KBM-7 (cell line): ENCODE measurements at places on chromosomes 2 and 18.
A peak's percentile ranks its signal among the peaks of the same experiment; 100 is the strongest.

GRCh38 chr18:75407468-75408437 lies 19.8 kb downstream of the SMIM21 start:
- no peak for DNase-seq

GRCh38 chr2:36362291-36362690 lies 6.7 kb downstream of the CRIM1 start:
- no peak for DNase-seq

GRCh38 chr2:236811062-236811656 lies 241.5 kb downstream of the ACKR3 start:
- DNase-seq: no peak

DNA sequence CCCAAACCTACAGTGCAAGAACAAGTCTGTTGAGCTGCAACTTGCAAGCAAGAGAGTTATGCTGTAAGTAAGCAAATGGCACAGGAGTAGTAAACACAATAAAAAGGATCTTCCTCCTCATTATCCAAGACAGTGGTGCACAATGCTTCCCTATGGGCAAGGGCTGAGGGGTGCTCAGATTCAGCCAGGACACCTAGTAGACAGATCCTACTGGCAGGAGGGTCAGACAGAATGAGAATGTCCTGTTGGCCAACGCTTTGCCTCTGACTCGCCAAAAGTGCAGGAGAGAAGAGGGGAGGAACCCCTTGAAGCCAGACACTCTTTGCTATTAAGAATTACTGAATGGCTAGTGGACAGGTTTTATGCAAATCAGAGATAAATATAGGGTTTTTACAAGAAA lies 280.4 kb upstream of the SESTD1 start:
- DNase-seq: no peak

DNA sequence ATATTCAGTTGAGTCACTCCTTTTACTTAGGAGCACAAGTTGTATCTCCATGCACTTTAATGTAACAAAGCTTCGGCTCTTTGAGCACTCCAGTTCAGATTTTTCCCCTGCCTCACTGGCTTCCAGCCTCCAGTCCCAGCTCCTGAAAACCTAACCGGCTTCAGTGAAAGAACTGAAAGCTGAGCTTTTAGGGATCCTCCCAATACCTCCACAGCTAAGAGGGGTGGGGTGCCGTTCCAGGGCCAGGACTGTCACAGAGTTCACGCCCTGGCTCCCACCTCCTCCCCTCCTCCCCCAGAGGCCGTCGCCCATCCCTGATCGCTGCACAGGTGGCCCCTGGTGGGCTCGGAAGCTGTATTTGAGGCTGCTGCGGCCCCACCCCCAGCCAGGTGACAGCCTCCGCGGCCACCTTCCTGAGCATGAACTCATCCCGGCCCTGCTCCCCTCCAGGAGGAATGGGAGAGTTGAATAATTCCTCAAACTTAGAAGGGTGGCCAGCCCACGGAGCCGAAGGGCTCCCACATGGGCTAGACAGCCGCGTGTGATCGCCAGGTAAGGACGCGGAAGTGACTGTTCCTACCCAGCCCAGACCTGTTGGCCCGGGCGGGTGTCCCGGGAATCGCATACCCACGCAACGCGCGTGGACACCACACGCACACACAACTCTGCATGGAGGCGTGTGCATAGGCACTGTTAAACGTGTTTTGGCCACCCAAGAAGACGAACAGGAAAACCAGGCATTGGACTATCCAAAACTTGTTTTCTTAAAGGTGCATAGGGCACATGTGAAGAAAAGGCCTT lies 1.8 kb downstream of the MYO5B start:
- no peak for DNase-seq

DNA sequence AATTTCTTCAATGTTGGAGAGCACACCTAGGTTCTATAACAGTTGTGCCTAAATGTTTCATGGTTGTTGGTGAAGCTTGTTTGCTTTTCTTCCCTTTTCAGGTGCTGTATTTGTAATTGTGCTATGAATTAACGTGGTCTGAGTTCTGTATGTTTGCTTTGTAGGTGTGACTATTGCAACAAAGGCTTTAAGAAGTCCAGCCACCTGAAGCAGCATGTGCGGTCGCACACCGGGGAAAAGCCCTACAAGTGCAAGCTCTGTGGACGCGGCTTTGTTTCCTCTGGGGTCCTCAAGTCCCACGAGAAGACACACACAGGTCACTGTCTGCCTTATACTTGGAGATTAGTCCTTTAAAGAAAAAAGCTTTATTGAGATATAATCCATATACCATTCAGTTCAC lies 91.2 kb downstream of the ZNF236 start:
- DNase-seq: no peak

DNA sequence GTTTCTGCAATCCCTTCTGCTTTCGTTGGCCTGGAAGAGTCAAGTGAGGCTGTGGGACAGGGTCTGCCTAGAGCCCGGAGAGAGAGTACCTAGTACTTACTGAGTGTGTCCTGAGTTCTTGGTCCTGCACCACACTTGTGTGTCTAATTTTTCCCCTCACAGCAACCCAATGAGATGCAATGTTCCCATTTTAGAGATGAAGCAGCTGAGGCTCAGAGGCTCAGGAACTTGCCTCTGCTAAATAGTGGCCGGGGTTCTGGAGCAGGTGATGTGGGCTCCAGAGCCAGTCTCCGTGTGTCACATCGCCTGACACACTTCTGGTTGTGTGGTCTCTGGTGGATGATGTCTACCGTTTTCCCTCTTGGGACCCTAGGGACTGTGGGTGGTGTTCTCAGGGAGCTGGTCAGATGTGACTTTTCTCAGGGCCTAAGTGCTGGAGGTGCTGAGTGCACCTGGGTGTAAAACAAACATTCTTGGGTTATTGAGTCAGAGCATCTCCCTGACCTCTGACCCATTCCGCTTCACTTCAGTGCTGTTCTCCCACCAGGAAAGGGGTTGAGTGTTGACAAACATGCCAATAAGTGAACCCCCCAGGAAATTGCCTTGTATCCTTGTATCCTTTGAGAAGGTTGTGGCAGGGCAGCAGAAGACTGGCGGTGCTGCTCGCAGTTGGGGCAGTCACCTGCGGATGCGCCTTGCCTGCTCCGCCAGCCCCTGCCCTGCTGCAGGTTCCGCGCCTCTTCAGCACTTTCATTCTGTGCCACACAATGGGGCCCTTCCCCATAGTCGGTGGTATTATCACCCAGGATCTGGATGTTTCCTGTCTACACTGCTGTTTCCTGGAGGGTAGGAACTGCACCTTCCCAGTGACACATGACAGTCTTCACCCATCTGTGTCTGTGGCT lies 32.1 kb downstream of the HK2 start:
- no peak for DNase-seq

- no peak for DNase-seq
Observed at GRCh38 chr2:147998203-147998602, 22.3 kb downstream of the ORC4 start.

- DNase-seq: no peak
Observed at GRCh38 chr2:64837116-64837731, 152.0 kb upstream of the SLC1A4 start.

DNA sequence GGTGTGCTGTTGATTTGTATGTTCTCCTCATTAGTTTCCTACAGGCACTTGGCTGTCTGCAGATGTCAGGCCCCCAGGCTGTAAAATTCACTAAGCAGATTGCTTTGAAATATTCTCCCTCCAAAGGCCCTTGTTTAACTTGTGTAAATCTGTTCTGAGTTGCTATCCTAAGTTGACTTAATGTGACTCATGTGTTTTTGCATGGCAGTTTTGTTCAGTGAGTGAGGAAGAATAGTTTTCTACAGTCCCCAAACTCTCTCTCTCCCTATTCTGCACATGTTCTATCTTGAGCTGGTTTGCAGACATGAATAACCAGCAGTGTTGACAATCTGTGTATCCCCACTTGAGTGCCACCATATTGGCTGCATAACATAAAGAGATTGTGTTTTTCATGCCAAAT lies 1005.4 kb upstream of the DDX18 start:
- DNase-seq: no peak

GRCh38 chr2:28674062-28674712 lies 77.4 kb upstream of the PPP1CB start:
- no peak for DNase-seq

- DNase-seq: peak; percentile 71
Observed at GRCh38 chr2:205682239-205682970, at the start of gene NRP2. Gene NRP2 (plus strand): TSS chr2:205682501. CDS start chr2:205683291, 790 bp downstream.

- peak; percentile 48 for DNase-seq
Observed at GRCh38 chr2:156396126-156396525, 40.1 kb upstream of the GPD2 start.

- DNase-seq: peak; percentile 93
Observed at GRCh38 chr2:196263181-196263747, 91.9 kb upstream of the STK17B start.

DNA sequence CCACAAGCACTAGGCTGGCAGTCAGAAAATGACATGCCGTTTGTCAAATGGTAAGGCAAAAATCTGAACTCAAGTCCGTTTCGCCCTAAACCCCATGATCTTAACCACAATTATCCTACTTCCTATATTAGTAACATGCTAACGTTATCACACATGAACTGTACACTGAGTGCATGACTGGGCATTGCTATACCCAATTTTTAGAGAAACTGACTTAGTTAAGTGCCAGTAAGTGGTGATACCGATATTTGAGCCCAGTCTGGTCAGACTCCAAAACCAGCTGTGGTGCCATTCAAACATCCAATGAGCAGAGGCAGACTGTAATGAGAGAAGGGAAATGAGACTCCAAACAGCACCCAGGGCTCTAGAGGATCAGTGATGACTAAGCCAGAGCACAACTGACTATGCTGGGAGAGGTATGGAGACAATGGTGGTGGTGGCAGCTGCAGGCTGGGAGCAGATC lies 311.7 kb upstream of the PKDCC start:
- DNase-seq: no peak

DNA sequence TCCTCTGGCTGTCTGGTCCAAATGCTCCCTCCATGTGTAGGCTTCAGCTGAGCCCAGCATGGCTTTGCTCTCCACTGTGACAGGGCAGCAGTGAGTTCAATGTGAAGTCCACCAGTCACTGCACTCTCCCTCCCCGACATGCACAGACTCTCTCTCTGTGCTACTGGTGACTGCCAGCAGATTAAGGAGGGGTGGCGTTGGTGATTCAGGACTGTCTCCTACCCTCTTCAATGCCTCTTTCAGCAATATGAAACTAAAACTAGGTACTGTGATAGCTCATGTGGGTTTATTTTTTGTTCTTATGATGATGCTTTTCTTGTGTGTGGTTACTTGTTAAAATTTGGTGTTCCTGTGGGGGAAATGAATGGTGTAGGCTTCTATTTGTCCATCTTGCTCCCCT lies 201.0 kb upstream of the RBMS1 start:
- no peak for DNase-seq

DNA sequence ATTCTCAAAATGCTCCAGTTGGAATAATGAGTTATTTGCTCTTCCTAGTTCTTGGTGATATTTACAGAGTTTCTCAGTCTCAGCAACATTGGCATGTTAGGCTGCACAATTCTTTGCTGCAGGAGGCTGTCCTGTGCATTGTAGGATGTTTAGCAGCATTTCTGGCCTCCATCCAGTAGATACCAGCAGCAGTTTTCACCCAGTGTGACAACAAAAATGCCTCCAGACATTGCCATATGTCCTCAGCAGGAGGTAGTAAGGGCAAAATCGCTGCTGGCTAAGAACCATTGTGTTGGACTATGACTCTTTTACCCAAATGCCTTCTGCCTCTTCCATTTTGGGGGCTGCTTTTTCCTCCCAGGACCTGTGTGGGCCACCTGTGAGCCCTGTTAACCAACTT lies 50.4 kb downstream of the PAX8 start:
- no peak for DNase-seq

DNA sequence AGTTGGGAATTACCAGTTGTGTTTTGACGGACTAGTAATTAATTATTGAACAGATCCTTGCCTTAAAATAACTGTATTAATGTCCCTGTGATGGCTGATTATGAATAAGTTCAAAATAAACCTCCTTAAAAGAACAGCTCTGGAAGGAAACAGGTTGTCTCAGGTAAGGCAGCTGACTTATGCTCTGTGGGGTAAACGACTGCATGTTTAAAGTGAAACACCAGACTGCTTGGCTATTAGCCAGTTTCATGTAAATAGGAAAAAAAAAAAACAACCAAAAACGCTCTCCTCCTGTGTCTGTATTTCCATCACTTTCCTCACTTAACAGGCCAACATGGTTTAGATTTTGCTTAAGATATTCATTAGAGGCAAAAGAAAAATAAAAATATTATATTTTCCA lies 243.6 kb downstream of the TMEM182 start:
- DNase-seq: no peak

DNA sequence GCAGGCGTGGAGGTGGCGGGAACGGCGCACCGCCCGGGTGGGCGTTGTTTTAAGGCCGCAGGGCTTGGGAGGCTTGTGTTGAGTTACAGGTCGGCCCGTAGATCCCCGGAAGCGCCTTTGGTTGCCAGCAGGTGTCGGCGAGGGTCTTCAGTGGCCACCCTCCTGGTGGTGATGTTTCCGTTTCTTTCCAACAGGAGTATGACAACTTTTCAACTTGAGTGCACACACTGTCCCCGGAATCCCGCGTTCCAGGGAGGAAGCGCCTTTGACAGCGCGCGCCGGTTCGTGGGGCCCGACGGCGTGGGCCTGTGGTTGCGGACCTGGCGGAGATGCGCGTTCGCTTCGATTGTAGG lies 1.0 kb upstream of the HDAC4 start:
- DNase-seq: no peak

DNA sequence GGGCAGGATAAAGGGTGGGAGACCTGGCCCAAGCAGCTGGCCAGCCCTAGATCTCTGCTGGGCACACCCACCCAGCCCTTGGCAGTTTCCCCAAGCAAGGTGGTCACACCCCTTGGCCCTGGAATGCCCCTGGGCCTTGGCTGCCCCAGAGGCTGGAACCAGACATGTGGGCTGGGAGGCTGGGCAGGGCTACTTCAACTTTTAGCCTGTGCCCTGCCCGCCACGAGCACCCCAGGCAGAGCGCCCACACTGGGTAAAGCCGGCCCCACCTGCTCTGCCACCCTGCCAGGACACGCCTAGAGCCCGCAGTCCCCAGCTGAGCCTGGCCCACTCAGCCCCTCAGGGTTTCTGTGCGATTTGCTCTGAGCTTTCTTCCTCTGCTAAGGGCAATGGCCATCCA lies 119.7 kb upstream of the SMAD2 start:
- DNase-seq: no peak

DNA sequence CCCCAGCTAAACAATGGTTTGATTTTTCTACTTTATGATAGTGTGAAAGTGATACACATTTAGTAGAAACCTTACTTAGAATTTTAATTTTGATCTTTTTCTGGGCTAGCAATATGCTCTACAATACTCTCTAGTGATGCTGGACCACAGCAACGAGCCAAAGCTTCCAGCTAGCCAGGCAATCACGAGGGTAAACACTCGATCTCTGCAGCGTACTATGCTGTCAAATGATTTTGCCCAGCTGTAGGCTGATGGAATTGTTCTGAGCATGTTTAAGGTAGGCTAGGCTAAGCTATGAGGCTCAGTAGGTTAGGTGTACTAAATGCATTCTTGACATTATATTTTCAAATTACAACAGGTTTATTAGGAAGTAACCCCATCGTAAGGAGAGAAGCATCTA lies 207.5 kb downstream of the LRRTM4 start:
- DNase-seq: no peak
